Left renal pelvis (tissue), 4 donors: ENCODE measurements at places on chromosomes 13 and 19.

DNA sequence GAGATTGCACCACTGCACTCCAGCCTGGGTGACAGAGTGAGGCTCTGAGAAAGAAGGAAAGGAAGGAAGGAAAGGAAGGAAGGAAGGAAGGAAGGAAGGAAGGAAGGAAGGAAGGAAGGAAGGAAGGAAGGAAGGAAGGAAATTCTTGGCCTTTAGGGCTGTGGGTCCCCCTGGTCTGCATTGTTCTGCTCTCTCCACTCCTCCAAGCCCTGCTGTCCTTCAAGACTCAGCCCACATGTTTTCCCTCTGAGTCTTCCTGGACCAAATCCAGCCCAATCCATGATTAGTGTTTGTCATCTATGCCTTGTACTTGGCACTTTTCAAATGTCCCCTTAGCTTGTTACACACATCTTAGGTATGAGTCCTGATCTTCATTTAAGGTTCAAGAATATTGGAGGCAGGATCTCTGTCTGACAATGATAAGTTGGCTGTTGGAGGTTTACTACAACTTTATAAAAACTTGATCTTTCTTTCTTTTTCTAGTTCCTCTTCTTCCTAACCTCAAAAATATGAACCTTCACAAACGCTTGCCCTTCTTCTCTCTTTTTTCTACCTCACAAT lies 48.8 kb upstream of the INTS6 start:
- DNase-seq: no peak

GRCh38 chr13:45021250-45021649 lies 31.9 kb downstream of the GPALPP1 start:
- no peak for DNase-seq

DNA sequence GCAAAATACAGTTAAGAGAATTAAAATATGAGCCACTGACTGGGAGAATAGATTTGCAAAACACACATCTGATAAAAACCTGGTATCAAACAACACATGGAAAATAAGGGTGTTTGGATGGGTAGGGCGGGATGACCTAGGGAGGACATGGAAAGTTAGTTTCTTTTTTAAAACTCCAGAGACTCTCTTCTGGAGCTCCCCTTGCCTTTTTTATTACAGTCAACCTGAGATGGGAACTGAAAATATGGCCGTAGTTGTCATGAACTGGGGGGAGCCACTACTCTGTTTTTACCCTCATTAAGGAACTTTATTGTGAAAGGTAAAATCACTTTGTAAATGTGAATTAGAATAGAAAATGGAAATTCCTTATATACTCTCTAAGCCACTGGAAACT lies 113.0 kb downstream of the ATP11A start:
- no peak for DNase-seq

- no peak for DNase-seq
Measured at GRCh38 chr13:32075170-32075851, 43.7 kb downstream of the FRY start.

DNA sequence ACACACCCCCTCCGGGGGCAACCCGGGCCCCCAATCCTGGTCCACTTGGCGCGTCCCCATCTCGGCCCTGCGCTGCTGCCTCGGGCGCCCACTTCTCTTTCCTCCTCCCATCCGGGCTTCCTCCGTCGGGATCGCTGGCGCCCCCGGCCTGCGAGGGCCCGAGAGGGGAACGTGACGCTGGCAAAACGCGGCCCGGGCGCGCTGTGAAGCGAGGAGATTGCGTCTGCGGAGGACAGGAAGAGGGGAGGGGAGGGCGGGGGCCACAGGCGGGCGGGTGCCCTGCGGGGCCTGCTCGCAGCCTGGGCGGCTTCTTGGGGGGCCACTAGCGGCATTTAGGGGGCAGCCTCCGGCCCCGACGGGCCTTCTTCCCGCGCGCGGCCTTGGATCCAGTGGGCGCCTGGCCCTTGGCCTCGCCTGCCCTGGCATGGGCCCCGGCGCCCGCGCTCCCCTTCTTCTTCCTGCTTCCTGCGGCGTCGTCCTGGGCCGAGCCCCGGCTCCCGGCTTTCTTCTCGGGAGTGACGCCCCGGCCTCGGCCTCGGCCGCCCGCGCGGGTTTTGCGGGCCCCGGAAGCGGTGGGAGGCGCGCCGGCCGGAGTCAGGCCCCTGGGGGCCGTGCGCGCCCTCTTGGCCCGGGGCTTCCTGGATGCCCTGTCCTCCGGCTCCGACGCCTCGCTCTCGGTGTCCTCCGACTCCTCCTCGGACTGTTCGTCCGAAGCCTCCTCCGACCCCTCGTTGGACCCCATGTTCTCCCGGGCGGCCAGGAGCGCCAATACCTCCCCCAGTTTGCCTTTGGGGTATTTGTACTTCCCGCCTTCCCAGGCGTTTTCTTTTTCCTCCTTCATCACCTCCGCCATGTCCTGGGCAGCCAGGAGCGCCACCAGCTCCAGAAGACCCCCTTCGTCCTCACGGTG lies 2.2 kb downstream of the PNMA8B start:
- no peak for DNase-seq

- no peak for DNase-seq
Measured at GRCh38 chr13:100428986-100429385, 159.6 kb downstream of the GGACT start.

DNA sequence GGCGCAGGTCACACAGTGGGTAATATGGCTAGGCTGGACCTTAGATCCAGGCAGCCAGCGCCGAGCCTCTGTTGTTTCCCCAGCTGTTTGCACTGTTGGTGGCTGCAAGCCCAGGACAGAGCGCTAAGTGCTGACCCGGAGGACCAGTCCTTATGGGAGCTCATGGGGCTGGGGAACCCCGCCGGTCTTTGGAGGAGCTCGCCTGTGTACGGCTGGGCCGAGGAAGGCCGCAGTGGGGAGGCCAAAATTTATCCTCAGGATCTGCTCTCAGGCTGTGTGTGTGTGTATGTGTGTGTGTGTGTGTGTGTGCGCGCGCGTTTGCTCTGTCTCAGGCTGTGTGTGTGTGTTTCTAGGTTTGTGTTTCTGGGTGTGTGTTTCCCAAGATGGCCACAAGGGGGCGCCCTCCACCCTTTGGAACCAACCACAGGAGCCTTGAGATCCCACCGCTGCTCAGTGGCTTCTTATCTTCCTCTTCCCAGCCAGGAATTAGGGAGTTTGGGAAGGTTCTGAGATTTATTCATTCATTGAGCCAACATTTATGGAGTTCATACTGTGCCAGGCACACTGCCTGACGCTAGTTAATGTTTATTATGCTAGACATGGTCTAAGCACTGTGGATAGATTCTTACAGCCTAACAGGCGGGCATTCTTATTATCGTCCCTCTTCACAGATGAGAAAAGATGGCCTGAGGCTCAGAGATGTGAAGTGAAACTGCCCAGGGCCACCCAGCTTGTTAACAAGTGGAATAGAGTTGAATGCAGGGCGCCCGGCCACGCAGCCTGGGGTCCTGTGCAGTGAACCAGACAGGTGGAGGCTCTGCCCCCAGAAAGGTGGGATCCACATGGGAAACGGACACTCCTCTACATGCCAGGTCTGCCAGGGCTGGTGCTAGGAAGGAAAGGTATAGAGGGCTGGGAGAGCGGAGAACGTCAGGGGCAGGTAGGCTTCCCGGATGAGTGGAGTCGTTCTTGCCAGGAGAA lies 13.0 kb downstream of the PGLYRP1 start:
- DNase-seq: no peak

GRCh38 chr19:51637362-51637978 lies 7.3 kb upstream of the SIGLEC5 start:
- DNase-seq: no peak

DNA sequence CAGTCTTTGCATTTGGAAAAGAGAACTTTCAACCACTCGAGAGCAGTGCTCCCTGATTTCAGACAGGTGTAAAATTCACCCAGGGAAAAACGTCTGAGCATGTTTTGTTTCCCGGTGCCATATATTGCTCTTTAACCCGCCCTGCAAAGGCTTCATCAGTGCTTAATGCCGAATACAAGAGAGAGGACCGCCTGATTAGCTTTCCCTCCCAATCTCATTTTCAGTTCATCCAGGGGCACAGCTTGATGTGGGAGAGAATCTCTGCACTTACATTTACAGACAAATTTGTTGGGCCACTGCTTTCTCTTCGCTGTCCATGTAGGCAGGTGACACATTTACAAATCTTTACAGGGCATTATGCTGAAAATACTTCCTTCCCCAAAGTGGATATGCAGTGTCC lies 499.1 kb downstream of the LIG4 start:
- DNase-seq: no peak

DNA sequence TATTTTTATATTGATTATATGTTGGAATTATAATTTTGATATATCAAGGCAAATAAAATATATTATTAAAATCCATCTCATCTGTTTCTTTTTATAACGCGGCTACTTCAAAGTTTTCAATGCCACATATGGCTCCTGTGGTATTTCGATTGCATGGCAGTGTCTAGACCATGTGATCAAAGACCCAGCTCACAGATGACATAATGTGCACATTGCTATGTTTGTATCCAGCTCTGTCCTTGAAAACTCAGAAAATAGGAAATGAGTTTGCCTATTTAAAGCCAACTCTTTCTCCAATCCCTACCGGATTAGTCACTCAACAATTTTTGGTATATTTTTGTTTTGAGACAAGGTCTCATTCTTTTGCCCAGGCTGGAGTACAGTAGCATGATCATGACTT lies 26.2 kb downstream of the TMTC4 start:
- no peak for DNase-seq

- DNase-seq: no peak
Measured at GRCh38 chr13:95660981-95661581, 15.9 kb upstream of the DNAJC3 start.

DNA sequence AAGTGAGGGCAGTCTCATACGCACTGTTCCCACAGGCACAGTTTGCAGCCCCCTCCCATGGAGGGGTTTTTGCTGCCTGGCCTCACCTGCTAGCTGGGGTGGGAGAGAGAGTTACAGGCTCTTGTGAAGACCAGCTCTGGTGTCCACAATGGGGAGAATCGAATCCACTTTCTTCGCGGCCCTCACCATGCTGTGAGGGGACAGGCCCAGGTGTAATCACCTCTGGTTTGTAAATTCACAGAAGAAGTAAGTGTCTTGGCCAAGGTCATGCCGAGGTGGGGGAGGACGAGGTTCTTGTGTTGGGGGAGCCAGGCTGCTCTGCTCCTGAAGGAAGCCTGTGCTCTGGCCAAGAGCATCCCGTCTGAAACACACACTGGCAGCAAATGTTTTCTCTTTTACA lies 39.5 kb downstream of the TEX29 start:
- no peak for DNase-seq

- no peak for DNase-seq
Measured at GRCh38 chr19:4675346-4675745, 5.2 kb upstream of the MYDGF start.

- DNase-seq: no peak
Measured at GRCh38 chr13:35484384-35484783, 7.9 kb upstream of the MAB21L1 start.

DNA sequence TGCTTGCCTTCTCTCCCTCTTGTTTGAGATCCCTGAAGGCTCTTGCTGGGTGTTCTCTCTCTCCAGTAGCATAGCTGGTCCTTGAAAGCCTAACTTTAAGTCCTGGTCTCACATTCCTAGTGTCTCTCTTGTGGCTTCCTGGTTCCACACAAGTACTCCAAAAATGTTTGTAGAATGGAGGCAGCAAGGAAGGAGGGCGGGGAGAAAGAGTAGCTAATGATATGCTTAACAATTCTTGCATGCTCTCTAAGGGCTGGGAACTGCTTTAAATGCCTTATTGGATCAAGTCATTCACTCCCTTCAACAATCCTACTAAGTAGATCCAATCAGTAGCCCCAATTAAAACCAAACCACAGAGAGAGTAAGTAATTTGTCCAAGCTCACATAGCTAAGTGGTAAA lies 357.3 kb downstream of the KLF5 start:
- no peak for DNase-seq

- DNase-seq: no peak
Measured at GRCh38 chr19:8085598-8086408, 33.2 kb downstream of the CCL25 start.

DNA sequence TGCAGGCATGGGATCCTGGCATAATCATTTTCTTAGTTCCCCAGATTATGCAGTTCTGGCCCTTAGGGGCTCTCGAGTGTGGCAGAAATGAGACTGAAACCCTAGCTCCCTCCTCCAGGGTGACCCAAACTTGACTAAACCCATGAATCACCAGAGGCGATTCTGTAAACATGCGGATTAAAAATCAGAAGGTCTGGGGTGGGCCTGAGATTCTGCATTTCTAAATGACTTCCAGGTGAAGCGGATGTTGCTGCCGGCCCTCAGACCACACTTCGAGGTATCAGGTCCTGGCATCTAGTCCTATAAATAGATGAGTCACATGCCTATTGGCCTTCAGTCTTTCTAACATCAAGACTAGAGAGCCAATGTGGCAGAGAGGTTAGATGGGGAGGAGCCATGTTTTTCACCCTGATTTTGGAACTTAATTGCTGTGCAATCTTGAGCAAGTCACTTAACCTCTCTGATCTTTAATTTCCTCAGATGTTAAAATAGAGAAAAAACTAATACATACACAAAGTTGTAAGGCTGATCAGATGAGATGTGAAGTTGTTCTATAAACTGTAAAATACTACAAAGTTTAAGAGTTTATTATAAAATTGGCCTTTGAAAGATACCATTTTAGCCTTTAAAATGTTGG lies 431.2 kb downstream of the FOXO1 start:
- no peak for DNase-seq

DNA sequence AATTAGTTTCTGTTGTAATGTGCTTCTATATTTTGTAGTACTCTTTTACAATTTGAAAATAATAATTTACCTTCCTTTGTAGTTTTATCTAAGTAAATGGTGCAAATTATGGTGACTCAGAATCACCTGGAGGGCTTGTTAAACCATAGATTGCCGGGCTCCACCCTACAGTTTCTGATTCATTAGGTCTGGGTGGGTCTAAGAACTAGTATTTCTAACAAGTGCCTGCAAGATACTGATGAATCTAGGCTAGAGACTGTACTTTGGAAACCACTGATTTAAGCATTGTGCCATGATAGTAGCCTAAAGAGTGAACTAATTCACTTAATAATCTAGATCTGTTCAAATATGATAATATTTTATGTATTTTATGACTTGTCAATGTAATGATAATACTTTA lies 437.4 kb upstream of the SPRY2 start:
- DNase-seq: no peak

DNA sequence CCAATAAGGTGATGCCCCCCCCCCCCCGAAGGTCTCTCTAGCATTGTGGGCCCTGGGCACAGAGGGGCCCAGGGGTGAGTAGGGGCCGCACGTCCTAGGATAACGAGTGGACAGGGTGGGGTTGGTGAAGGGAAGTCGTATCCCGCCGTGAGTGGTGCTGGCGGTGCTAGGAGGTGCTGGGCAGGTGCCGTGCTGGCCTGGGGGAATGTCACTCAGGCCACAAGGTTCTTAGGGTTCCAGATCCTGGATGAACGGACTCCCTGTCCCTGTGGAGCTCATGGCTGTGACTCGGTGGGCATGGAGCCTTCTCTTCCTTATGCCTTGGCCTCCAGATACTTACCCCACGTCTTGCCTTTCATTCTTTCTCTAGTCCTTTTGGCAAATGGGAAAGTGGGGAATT lies 157.4 kb upstream of the SOX1 start:
- no peak for DNase-seq

GRCh38 chr19:2733930-2734588 lies 5.8 kb downstream of the SLC39A3 start:
- no peak for DNase-seq

- no peak for DNase-seq
Measured at GRCh38 chr19:15264061-15264932, 32.0 kb upstream of the EPHX3 start.
